ENCODE measurements at places on chromosomes 11 and 22.

DNA sequence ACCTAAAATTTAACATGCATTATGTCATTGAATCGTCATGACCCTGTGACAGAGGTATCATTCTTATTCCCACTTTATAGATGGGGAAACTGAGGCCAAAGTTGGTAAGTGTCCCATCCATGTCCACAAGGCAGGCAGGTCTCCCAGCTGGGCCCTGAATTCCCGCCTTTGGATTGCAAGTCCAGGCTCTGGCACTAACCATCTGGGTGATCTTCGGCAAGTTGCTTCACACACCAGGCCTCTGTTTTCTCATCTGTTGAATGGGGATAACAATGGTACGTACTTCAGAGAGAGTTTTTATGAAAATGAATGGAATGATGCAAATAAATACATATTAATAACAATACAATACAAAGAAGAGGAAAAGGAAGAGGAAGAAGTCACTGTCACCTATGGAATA is 3.4 kb downstream of the CRYBB3 start:
- DNase-seq = no peak

- DNase-seq = peak; percentile 13
These were observed 41.5 kb upstream of the HSPA8 start for GRCh38 chr11:123103326-123103980.

DNA sequence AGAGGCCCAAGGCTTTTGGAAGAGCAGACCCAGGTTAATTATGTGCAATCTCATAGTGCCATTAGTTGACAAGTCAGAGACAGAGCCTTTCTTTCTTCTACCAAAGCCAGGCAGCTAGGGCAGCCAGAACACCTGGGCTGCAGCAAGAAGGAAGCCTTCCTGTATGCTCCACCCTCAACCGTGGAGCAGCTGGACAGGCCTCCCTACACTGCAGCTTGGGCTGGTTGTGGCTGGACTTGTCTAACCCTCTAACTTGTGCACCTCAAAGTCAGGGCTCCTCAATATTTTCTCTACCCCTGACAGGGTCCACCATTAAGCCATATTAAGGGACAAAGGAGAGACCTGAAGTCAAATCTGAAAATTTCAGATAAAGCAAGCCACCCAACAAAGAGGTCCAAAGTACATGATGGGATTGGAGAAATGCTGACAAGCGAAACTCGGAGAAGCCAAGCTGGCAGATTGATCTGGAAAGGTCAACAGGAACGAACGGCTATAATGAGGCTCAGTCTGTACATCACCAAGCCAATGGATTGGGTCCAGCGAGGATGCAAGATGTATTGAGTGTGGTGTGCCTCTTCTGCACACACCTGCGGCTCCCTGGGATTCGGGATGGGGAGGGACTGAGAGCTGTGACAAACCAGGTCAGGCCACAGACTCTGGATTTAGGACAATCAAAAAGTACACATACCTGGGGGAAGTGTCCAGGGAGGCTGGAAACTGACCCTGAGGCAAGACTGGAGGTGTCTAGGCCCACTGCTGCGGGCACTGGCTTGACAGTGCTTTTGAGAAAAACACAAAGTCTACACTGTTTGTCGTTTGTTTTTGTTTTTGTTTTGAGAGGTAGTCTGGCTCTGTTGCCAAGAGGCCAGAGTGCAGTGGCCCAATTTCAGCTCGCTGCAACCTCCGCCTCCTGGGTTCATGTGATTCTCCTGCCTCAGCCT is 11.7 kb upstream of the SLC43A3 start:
- no peak for DNase-seq

DNA sequence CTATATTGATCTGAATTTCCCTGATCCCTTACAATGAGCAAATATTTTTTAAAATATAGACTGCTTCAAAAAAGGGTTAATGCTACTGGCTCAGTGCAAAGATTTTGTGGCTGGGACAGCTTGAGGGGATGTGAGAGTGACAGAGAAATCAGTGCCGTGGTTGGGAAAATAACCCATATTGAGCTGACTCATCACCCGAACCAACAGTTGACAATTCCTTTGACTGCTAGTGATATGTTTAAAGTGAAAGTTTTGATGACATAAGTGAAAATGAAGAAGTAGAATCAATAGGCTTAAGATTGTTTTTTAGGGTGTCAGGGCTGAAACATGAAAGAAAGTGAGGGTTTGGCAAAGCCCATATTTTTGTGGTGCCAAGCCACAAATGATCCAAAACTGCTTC is 257.1 kb upstream of the TENM4 start:
- DNase-seq = no peak

GRCh38 chr11:12223771-12224536 is 113.6 kb downstream of the MICAL2 start:
- DNase-seq = no peak

DNA sequence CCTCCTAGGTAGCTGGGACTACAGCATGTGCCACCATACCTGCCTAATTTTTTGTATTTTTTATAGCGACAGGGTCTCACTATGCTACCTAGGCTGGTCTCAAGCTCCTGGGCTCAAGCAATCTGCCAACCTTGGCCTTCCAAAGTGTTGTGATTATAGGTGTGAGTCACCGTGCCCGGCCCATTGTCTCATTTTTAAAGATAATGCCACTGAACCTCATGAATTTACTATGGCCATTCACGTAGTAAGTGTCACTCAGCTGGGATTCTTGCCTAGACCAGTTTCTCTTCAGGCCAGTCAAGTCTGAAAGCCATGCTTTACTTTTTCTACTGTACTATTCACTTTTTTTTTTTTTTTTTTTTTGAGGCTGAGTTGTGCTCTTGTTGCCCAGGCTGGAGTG is 22.4 kb downstream of the DEPDC5 start:
- no peak for DNase-seq

DNA sequence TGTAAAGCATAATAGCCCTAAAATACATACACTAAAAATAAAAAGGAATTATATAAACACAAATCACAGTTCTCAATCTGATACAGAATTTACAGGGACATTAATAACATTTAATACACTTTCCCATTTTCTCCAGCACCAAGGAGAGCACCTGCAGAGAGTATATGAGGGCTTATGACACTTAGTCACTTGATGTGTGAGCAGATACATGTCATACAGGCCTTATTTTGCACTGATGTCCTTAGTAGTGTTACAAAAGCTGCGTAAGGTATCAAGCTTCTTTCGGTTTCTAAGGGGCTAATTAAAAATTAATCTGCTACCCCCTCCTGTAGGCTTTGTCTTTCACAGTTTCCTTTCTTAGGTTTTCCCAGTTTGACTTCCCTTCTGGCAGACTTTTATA is 61.3 kb downstream of the TRIM44 start:
- DNase-seq = no peak

GRCh38 chr11:3632070-3632660 is 9.6 kb downstream of the ART5 start:
- DNase-seq = no peak

DNA sequence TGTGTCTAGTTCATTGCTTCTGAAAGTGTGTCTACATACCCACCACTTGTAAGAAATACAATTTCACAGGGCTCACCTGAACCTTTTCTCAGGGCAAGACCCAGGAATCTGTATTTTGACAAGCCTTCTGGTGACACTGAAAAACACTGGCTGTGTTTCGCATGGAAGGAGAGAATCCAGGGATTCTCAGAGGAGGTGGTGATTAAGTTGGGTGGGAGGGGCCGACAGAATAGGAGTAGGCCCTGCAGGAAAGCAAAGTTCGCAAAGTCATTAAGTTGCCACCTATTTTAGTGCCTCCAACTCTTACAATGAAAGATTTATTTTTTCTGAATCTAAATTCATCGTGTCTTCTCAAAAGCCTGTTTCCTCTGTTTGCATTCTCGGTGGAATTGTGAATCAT is 186.8 kb downstream of the FAT3 start:
- DNase-seq = no peak

DNA sequence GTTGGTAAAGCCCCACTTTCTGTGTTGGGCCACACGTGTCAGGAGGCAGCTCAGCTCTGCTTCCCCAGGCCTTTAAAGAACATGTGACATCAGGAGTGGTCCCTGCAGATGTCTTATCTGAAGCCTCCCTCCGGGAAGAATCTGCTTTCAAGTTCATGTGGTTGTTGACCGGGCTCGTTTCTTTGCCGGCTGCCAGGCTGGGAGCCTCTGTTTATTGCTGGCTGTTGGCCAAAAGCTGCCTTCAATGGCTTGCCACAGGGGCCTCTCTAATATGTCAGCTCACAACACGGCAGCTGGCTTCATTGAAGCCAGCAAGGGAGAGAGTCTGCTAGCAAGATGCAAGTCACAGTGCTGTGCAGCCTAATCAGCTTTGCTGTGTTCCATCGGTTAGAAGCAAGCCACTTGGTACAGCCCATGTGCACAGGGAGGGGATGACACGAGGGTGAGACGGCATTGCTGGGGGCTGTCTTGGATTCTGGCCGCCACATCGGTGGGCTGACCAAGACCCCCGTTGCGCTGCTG is 14.6 kb downstream of the MRGPRF start:
- DNase-seq = no peak

GRCh38 chr11:119157063-119157462 is 8.2 kb downstream of the ABCG4 start:
- DNase-seq = no peak

GRCh38 chr22:27952091-27952490 is 33.0 kb upstream of the PITPNB start:
- DNase-seq = no peak

DNA sequence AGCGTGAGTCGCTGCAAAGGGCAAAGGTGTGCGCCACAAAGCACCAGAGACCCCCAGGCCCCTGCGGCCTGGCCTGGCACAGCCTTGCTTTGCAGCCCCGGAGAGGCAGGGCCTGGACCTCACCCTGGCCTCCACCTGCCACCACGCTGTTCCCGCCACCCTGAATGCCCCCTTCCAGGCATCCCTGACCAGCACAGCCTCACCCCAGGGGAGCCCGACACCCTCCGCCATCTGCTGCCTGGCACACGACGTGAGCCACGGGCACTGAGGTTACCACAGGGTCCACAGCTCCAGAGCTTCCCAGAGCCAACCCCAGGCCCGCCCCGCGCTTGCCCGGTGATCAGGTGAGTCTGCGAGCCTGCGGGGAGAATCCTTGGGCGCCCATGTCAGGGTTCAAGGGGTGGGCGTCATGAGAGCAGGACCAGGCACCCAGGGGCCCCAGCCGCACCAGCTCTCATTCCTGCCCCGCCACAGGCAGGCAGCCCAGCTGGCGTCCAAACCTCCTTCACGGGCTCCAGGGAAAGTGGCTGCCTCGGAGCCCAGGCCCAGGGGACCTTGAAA is 171.3 kb downstream of the BRD1 start:
- no peak for DNase-seq

DNA sequence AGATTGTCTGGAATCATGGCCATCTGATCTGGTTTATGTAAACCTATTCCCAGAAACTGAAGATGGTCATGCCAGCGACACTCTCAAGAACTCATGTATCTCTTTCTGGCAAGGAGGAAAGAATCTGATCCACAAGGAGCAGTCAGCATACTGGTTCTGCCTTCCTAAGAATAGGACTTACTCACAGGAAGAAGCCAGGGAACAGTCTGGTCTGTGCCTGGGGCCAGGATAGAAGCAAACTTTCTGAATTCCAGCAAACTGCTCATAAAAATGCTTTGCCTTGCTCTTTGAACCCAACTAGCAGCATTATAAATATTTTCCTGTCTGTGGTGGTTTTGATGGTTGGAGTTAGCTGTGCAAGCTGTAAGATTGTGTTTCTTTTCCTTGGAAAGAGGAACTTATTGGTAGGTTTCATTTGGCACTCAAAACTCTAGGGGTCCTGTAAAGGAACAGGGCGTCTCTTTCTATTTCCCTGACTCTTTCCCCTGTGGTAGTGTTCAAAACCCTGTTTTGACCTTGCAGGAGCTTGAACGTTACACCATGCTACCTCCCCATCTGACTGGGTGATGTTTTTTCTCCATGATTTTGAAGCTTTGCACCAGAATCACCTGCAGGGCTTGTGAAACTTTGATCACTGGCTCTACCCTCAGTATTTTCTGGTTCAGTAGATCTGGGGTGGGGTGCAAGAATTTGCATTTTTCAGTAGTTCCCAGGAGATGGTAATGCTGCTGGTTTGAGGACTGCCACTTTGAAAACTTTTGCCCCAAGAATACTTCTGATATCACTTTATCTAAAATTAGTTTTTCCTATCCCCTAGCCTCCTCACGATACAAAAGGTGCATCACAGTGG is 627.8 kb upstream of the ANO5 start:
- no peak for DNase-seq

GRCh38 chr11:36458129-36458915 is 51.8 kb downstream of the TRAF6 start:
- DNase-seq = no peak

DNA sequence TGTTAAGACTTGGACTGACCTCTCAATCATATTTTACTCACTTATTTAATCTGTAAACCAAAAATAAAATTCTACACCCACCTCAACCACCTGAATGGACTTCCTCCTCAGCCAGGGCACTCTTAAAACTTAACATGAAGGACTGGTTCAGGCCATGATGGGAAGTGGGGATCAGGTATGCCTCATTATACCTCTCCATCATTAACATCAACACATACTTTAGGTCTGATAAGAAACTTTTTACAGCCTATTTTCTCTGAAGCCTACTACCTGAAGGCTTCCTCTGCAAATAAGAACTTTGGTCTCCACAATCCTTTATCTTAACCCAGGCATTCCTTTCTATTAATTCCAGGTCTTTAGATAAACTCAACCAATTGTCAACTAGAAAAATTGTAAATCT is 390.0 kb downstream of the AASDHPPT start:
- DNase-seq = no peak

- DNase-seq = no peak
These were observed 17.4 kb upstream of the MRGPRX1 start for GRCh38 chr11:18956630-18957029.

DNA sequence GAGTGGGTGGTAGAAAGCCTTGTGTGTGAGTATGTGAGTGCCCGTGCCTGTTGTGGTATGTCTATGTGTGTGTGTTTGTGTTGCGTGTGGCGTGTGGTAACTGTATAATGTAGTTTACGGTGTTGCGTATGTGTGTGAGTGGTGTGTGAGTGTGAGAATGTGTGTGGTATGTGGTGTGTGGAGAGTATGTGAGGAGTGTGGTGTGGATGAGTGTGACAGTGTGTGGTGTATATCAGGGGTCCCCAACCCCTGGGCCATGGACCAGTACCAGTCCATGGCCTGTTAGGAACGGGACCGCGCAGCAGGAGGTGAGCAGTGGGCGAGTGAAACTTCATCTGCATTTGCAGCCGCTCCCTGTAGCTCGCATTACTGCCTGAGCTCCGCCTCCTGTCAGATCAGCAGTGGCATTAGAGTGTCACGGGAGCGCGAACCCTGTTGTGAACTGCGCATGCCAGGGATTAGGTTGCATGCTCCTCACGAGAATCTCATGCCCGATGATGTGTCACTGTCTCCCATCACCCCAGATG is 5.7 kb downstream of the UPK3A start:
- DNase-seq = no peak

DNA sequence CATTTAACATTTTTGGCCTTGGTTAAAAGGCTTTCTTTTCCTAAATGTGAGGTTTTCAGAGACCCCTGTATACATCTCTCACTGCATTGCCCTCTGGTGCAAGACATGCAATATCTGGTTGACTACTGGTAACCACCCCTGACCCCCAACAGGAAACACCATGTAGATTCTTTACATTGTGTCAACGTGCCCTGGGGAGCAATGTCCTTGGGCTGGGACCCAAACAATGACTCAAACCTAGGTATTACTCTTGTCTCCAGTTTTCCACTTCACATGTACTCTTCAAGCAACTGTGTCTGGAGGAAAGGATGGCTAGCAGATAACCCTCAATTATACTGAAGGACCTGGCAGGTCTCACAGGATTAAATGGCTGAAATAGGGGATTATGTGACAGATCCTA is 1.1 kb upstream of the GPR83 start:
- DNase-seq = no peak

- no peak for DNase-seq
These were observed 910 bp downstream of the CLTCL1 start for GRCh38 chr22:19290400-19291217.

- peak; percentile 52 for DNase-seq
These were observed 112.9 kb downstream of the SPON1 start for GRCh38 chr11:14075118-14076078.
